ENCODE measurements at places on chromosomes 13 and 19. TPM values are rescaled to one million over a fixed set of nuclear protein-coding genes. Genes with fewer than 3 reads are reported as not detected.

GRCh38 chr13:50309882-50310594, 294.8 kb downstream of the KCNRG start:
- no peak for DNase-seq

DNA sequence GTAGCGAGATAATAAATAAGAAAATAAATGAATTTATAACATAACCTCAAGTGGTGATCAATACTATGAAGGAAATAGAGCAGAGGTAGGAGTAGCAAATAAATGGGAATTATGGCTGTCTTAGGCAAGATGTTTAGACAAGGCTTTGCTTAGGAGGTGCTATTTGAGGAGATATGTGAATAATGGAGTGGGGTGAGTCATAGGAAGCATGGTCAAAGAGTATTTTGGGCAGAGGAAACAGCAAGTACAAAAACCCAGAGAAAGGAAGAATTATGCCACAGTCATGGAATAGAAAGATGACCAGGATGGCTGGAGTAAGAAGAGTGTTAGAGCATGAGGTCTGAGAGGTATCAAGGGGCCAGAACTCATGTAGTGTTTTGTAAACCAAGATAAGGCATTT, 33.6 kb upstream of the LPAR6 start:
- DNase-seq: no peak

DNA sequence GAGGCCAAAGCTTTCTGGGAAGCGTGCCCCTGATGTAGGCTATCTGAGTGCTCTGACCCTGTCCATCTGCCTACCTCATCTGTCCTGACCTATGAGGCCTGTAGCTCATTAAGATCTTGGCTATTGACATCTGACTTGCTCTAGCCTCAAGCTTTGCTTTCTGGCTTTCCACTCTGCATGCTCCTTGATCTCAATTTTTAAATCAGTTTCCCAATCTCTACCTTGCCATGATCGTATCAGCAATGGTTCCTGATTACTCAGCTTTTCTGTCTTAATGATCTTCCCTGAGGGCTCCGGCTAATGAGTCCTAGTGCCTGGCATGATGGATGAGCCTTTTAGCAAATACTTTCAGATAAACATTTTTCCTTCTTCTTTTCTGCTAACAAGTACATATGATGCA, 262.0 kb downstream of the NDFIP2 start:
- no peak for DNase-seq

GRCh38 chr13:45590066-45590465, 25.5 kb downstream of the ERICH6B start:
- no peak for DNase-seq

Gene PABPC3
- total RNA-seq: 24.0 TPM

DNA sequence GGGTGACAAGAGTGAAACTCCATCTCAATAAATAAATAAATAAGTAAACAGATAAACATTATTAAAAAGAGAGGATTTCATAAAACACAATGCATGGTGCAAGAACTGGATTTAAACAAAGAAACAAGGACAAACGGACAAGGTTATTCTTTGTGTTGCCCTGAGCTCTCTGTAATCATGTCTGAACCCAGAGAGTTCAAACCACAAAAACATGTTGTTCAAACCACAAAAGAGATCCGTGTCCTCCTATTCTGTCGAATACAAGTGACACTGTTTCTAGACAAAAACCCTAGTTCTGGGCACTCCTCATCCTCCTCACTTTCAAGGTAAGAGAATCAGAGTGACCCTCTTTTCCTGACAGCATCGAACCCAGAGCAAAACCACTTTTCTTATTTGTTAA, 4.6 kb upstream of the TPRX2 start:
- no peak for DNase-seq

Gene GFY
- total RNA-seq: 0.24 TPM
